Omental fat pad (tissue), 4 donors: ENCODE measurements at places on chromosomes 4 and X.

- no peak for DNase-seq
These were observed 78.5 kb downstream of the ELOVL6 start for GRCh38 chr4:110119880-110120279.

DNA sequence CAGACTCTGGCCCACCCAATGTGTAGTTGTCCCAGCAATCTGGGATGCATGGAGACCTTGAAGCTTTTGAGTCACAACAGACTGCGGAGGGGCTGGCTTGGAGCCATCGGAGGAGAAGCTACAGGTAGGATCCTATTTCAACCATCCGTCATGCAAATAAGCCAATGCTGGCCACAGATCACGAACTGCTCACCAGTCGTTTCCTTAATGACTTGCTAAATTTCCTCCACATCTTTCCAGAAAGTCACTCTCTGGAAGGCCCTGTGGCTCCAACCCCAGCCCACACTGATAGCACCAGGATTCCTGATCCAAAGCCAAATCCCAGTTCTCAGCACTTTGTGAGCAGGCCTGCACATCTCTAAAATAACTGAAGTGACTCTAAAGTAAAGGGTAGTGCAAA lies 321.3 kb downstream of the RAB28 start:
- no peak for DNase-seq

- no peak for DNase-seq
These were observed 1.3 kb upstream of the USP51 start for GRCh38 chrX:55490974-55491373.

- DNase-seq, result no peak
These were observed 117.7 kb downstream of the SMIM20 start for GRCh38 chr4:26031704-26032103.

- DNase-seq, result no peak
These were observed 46.7 kb upstream of the IL2 start for GRCh38 chr4:122503214-122503613.

DNA sequence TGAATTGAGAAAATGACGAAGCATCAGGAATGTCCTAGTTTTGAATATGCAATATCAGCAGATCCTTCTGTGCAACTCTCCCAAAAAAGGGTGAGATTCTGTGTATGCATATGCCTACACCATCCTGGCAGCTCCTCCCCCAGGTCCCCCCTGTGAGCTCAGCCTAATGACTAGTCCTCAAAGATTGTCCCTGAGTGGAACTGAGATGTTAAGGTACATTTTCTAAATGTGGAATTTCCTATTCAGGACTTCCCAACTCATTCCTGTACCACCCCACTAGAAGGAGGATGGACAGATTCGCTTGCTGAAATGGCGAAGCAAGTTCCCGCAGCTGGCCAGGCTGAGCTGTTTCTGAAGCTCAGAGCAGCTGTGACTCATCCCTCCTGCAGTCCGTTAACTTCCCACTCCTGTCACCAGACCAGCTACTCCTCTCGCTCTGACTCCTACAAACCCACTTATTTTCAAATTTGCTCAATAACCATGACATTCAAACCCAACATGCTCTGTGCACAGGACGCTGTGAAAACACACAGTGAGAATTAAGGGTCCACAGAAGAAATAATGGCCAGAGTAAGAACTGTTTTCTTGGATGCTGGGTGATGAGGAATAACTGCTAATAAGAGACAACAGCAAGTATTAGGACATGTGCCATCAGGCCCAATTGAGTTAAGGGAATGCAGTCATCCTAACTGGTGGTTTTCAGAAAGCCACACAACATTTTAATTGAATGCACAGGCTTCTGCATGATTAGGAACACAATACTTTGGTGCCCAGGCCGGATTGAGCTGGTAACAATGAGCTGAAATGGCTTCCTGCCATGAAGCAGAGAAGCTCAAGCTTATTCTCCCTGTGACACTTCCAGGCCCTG lies 40.0 kb upstream of the IRF2 start:
- DNase-seq, result no peak
